ENCODE measurements at places on chromosomes 11 and 22.

DNA sequence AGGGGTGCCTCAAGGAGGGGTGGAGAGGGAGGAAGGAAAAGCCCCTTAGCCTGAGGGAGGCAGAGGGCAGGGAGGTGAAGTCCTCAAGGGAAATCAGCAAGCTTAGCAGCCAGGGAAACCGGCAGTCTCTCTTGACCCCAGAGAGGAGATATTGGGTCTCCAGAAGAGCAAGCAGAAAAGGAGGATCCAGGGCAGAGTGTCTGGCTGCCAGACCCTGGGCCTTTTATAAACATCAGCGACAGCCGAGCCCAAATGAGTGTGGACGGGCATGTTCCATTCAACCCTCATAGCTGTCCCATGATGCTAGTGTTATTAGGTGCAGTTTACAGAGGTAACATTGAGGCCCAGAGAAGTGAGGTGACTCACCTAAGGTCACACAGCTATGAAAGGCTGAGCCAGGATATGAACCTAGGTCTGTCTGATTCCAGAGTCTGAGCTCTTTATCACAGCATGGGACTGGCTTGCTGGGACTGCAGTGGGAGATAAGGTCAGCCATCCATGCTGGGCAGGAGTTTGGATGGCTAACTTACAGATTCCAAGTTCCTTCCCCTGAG, 9.3 kb downstream of the PRDM11 start:
- no peak for DNase-seq

DNA sequence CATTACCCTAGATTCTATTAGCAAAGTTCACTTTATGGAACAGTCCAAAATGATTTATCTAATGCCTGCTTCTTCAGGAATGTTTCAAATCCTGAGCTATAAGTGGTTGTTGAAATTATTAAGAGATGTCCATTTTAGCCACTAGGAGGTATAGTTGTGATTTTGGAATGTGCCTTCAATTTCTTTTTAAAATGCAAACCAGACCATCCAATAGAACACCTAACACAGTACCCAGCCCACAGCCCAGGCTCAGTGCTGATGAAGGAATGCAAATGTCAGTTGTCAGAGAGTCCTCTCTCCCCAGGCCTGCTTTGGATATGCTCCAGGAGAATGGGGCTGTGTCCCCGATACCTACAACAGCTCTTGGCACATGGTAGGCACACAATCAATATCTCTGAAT, 85.8 kb upstream of the E2F8 start:
- DNase-seq, result no peak

DNA sequence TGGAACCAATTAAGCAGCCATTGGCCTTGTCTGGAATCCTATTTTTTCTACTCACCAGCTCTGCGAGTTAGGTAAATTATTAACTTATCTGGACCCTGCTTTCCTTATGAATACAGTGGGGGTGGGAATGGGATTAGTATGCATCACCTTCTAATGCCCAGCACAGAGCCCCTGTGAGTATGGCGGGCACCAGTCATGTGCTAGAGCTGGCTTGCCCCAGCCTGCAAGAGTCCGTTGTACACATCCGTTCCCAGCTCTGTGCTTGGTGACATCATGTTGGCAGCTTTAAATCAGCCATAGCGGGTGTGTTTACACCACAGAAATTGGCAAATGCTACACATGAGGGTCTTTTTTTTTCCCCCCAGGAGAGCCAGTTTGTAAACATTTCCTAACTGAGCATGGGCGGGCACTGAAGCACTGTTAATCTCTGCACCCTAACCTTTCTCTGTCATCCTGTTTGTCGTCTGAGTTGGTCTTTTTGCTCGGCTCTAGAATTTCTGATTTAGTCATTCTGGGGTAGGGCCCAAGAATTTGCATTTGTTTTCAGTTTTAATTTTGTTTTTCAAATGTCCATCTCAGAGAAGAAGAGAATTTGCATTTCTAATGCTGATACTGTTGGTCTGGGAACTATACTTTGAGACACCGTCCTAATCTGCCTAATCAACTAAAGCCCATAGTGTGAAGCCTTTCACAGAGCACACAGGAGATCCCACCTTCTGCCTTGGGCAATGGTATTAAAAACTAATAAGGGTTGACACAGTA, 130.3 kb upstream of the TBCEL start:
- no peak for DNase-seq

DNA sequence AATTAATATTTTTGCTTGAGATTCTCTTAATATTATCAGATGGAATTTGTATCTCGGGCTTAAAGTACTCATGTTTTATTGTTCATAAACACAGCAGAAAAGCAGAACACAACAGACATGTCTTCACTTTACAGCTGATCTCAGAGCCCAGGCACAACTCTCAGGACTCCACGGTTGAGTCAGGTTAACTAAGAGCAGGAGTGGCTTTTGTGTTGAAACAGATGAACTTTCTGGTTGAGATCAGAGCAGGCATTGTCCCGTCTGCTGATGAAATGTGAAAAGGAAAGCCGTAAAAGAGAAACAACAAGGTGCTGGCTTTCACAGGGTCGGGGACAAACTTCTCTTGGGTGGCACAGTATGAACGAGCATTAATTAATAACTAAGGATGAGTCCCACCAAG, 49.0 kb downstream of the JHY start:
- DNase-seq, result no peak

DNA sequence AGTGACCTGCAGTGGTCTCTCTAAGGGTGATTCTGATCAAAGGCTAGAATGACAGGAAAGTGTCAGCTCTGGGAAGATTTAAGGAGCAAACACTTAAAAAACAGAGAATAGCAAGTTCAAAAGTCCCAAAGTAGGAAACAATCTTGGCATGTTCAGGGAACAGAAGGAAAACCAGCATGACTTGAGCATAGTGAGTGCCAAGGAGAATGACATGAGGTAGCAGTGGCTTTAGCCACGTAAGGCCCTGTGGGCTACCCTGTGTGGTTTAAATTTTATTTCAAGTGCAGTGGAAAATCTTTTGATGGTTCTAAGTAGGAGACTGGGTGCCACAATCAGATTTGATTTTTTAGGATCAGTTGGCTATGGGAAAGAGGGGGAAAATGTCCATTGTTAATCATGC, 149.4 kb downstream of the WNT11 start:
- DNase-seq, result no peak

DNA sequence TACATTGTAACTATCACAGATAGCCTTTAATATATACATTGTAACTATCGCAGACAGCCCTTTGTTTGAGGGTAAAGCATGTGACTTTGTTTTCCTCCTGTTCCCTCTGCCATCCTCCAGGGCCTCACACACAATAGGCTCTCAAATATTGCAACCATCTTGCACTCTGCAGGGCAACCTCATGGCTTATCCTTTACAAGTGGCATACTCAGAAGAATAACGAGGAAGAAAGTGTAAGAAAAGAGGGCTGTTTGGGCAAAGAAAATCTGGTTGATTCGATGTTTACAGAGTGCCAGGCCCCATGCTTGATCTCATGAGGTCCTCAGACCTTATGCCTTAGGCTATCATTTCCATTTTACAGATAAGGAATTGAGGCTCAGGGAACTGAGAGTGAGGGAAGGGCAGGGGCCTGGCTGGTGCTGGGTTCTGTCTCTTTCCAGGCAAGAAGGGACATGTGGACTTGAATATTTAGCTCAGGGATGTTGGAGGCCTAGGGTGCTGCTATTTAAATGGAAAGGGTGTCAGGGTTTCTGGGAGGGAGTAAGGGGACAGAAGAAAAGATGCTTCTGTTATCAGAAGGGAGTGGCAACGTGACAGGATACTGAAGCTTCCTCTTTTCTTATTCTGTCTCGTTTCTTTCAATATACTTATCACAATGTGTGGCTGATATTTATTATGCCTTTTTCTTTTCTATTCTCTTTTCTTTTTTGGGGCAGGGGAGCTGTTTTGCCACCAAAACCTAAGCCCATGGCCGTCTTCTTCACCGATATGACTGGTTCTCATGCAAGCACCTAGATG, 1.1 kb upstream of the SAMM50 start:
- no peak for DNase-seq

DNA sequence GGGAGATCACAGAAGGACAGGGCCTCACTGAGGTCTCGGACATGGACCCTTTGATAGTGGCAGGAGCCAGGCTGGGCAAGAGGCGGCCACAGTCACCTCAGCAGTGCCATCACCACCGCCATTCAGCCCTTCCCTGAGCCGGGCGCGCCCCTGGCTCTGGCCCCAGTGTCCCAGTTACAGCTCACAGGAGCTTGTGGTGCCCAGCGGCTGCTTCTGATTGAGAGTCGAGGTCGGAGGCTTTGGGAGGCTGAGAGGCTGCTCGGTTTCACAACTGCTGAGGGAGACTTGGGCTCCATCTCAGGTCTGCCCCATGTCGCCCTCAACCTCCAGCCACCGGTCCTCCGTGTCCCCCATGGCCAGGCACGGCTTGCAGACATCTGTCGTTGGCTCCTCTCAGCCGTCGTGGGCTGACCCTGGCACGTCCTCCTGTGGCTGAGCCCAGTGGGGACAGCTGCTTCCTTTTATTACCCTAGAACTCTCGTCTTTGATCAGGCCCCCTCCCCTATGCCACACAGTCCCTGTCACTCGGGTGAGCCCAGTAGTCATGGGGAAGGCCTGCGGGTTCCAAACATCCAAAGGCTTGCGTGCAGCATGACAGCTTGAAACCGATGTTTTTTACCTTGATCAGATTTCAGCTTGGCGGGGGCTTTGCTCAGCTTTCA, 28.4 kb upstream of the PPP6R3 start:
- DNase-seq, result no peak

- no peak for DNase-seq
These were observed 322.3 kb downstream of the SOX6 start for GRCh38 chr11:16034074-16034473.

DNA sequence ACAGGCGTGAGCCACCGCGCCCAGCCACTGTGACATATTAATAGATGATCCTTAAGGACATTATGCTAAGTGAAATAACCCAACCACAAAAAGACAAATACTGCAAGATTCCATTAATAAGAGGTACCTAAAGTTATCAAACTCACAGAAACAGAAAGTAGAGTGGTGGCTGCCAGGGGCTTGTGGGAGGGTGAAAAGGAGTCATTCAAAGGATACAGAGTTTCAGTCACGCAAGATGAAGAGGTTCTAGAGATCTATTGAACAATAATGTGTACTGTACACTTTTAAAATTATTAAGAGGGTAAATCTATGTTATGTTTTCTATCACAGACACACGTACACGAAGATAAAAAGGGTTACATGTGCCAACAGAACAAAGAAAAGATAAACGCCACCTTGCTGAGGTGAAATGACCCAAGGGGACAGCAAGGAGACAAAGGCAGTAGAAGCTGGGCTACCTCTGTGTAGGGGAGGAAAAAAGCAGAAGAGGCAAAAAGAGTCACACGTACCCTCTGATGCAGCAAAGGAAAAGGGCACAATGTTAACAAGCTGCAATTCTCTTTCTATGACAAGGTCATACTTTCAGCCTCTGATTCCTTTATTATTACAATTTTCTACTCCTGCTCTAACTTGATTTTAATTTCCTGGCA, 65.3 kb downstream of the AMBRA1 start:
- DNase-seq, result no peak

GRCh38 chr22:47919001-47919441, 1156.6 kb downstream of the TBC1D22A start:
- no peak for DNase-seq

All from cortex of kidney (tissue), 1 donor.